Tongue (tissue), 3 donors: ENCODE measurements at places on chromosomes 12 and 14.

DNA sequence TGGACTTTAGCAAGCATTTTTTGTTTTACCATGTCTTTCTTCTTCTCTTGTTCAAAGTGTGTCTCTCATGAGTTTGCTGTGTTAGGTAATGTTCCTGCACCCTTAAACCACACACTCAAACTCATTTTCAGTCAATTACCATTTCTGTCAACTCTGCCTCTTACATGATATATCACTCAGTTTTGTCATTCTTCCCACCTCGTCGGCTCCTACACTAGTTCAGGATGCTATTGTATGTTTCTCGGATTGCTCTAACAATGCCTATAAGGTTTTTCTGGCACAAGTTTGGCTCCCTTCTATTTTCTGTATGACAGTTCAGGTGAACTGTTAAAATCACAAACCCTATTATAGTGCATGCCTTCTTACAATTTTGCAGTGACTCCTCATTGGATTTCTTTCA, 260.8 kb upstream of the NAV3 start:
- no peak for DNase-seq

GRCh38 chr12:91769736-91770135, 375.9 kb downstream of the BTG1 start:
- no peak for DNase-seq

DNA sequence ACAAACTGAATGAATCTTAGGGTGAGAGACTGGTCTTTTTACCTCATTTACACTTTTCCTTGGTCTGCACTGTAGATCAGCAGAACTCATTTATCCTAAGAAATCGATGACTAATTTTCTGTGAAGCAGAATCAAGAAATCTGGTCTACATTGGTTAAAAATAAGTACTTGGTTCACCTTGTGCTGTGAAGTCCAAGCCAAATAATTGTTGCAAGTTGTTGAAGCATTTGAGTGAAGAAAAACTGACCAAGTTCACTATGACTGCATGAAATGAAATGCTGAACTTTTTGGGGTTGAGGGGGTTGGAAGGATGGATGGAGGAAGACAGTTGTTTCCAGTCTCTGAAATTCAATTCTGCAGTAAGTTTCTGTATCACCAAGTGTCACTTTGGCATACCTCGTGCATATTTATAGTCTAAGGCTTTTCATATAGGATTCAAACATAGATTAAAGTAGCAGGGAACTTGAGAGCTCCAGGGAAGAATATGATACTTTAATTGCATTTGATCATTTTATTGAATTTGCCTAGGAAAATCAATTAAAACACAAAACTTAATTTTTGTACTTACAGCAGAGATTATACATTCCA, 75.0 kb downstream of the FAR2 start:
- no peak for DNase-seq

GRCh38 chr12:71183018-71183417, 25.2 kb upstream of the TSPAN8 start:
- DNase-seq, result no peak

DNA sequence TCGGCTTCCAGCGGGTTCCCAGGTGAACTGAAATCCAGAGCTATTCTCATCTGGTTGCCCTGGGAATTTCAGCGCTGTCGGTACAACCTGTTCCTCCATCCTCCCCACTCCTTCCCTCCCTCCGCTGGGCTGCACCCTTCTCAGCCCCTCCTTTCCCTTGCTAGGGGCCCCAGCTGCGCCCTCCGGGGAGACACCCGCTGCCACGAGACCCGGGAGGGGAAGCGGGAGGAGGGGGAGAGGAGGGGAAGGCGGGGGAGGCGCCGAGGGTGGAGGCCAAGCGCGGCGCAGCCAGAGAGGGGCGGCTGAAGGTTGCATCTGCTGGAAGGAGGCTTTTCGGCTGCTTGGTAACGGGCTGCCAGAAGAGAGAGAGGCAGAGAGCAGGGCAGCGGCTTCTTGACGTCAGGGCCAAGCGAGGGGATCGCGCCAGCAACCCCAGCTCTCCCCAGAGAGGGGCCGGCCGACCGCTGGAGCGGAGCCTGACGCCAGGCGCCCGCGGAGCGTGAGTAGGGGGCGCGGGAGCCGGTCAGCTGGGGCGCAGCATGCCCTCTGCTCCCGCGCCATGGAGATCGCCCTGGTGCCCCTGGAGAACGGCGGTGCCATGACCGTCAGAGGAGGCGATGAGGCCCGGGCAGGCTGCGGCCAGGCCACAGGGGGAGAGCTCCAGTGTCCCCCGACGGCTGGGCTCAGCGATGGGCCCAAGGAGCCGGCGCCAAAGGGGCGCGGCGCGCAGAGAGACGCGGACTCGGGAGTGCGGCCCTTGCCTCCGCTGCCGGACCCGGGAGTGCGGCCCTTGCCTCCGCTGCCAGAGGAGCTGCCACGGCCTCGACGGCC, at the start of gene KCNA5:
TSS of gene KCNA5 (plus strand) at position 291 of the 831 bp plus-strand sequence. CDS start at position 560, 269 bp downstream.
- peak; percentile 79 for DNase-seq

GRCh38 chr14:51448831-51449670, 202.7 kb upstream of the FRMD6 start:
- peak; percentile 86 for DNase-seq

GRCh38 chr14:88342980-88343379, 19.9 kb upstream of the KCNK10 start:
- DNase-seq, result no peak

GRCh38 chr12:57006809-57007475, 596 bp upstream of the ZBTB39 start:
- no peak for DNase-seq

DNA sequence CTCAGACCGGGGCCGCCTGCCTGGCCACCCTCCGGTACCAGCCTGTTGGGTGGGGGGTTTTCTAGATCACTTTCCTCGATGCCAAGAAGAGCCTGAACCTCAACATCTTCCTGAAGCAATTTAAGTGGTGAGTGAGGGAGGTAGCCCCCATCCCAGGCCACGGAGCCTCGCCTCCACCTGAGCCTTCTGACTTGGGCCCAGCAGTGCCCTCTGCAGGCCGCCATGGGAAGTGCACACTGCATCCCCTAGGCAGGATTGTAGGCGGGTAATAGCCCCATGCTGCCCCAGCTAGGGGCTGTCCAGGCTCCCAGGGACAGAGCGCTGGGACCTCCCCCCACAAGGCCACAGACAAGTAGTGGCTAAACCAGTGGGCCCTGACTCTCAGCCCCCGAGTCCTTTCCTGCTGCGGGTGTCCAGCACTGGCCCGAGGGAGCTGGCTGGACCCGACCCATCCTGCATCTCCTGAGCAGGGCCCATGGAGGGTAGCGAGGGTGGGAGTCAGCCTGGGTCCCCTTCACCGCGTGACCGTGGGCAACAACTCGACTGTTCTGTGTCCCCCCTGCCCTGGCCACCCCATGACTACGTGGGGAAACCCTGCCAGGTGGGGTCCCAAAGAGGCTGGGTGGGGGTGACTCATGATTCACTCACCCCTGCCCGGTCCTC, 15.3 kb upstream of the ADSS1 start:
- peak; percentile 85 for DNase-seq

- no peak for DNase-seq
These were observed 43.0 kb downstream of the GLRX5 start for GRCh38 chr14:95577870-95578269.

DNA sequence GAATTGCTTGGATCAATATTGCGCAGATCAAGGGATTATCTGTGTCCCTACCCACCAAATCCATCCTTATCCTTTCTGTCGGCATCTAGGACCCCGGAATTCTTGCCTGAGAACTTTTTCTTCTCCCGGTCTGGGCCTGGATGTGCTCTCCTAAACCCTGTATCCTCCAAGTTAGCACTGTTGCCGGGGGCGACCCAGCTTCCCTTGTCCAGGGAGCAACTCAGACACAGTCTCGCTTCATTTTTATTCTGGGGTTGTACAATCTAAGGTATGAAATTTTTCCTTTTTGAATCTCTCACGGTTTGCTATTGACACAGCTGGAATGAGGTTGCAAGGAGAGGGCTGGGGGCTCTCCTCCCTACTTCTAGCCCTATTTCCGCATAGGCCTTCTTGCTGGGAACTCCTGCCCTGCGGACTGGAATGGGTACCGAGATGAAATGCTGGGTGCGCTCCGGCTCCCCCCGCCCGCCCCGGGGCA, 403 bp upstream of the PNP start:
- no peak for DNase-seq

DNA sequence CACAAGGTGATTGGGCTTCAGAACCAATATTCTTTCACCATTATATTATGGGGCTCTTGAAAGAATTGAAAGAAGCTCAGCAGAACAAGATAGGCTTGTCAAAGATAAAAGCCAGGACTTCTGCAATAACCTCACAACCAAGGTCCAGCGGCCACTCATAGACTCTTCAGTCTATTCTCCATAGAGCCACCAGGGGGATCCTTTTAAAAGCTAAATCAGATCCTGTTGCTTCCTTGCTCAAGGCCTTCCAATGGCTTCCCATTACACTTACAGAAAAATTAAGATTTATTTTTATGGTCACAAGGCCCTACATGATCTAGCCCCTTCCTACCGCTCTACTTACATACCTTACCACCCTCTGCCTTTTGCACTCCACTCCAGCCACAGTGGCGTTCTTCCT, 169.6 kb downstream of the C12orf42 start:
- no peak for DNase-seq

GRCh38 chr14:94059998-94060397, 21.0 kb downstream of the DDX24 start:
- no peak for DNase-seq

- DNase-seq, result no peak
These were observed 444.1 kb downstream of the TRHDE start for GRCh38 chr12:72716221-72716620.

DNA sequence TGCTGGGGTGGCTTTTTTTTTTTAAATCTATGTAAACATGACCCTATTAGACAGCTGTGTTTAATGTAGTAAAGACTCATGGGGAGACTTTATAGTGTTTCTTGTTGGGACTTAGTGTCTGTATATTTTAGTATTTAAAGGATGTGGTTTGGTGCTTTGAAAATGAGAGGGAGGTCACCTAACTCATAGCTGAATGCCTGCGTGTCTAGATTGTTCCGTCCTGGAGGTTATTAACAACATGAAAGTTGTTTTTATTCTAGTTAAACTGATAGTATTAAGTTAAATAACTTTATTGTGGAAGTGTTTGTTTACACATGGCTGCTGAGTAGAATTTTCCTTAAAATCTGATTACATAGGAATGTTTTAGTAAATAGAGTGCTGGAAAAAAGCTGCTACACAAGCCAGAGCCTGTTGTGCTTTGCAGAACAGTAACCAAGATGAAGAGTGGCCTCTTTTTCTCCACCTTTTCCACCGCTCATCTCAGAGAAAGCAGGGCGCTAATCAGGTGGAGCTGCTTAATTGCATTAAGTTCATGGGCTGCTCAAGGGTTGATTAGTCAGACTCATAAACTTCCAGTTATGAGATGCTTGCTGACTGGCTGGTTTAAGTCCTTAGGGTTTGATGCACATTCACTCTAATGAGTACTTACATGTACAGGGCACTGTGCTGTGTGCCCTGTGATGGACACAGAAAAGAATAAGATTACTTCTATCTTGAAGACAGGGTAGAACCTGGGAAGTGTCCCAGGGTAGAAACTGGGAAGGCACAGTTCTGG, 62.7 kb downstream of the FBXO34 start:
- no peak for DNase-seq

GRCh38 chr12:25249931-25250738, 594 bp downstream of the KRAS start:
- DNase-seq, result peak; percentile 62

DNA sequence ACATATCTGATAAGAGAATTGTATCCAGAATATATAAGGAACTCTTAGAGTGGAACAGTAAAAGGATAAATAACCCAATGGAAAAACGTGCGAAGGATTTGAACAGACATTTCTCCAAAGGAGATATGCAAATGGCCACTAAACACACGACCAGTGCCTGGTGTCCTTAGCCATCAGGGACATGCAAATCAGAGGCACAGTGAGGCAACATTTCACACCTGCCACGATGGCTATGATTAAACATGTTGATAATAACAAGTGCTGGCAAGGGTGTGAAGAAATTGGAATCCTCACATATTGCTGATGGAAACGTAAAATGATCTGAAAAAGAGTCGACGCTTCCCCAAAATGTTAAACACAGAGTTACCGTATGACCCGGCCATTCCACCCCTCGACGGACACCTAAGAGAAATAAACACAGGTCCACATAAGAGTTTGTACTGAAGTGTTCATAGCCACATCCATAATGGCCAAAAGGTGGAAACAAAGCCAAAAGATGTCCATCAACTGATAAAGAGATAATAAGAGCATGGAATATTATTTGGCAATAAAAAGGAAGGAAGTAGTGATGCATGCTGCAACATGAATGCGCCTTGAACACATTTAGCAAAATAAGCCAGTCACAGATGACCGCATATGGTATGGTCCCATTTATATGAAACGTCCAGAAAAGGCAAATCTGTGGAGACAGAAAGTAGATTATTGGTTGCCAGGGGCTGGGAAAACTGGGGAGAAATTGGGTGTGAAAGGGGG, 6.3 kb upstream of the TMEM121 start:
- DNase-seq, result no peak

GRCh38 chr14:92584816-92585215, 71.2 kb downstream of the RIN3 start:
- no peak for DNase-seq

- no peak for DNase-seq
These were observed 50.8 kb downstream of the CATSPERB start for GRCh38 chr14:91681118-91681517.

- DNase-seq, result no peak
These were observed 17.2 kb upstream of the C12orf76 start for GRCh38 chr12:110065540-110065939.

DNA sequence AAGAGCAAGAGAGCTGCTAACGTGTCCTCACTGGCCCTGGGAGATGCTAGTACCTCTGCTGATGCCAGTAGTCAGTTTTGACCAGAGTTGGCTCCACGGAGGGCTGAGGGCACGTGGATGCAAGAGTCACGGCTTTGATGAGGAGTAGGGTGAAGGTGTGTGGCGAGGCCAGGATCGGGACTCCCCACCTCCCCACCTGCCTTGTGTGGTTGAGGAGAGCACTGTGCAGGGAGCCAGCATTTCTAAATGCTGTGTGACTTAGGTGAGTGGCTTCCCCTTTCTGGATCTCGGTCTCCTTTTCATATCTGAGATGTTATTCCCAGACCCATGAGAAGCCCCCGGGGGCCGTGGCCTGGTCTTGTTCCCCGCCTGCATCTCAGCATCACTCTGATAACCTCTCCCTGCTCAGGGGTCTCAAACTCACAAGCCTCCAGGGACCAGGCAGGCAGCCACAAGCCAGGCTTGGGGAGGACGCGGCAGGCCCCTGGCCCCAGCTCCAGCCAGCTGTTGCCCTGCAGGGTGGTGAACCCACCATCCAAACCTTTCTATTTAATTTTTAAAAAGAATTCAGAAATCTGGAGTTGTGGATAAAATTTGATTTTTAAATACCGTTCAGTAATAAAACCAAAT, 32.1 kb downstream of the MVK start:
- no peak for DNase-seq

GRCh38 chr12:21323736-21324135, 11.0 kb downstream of the SLCO1A2 start:
- DNase-seq, result no peak

- DNase-seq, result no peak
These were observed 36.2 kb upstream of the MDM1 start for GRCh38 chr12:68368327-68368726.
